ENCODE measurements at places on chromosomes 1 and 21.
A peak's percentile ranks its signal among the peaks of the same experiment; 100 is the strongest.

- H3K27ac ChIP-seq, result peak overlapping the region; percentile 61
- no peak overlapping the region for H3K4me3 ChIP-seq
- peaks cover 40% of the 10 kb centered on the region for H3K36me3 ChIP-seq
- no peak for DNase-seq
- no peaks in the 10 kb centered on the region for H3K27me3 ChIP-seq
Observed at GRCh38 chr1:110234691-110235090, 24.6 kb downstream of the KCNC4 start.

DNA sequence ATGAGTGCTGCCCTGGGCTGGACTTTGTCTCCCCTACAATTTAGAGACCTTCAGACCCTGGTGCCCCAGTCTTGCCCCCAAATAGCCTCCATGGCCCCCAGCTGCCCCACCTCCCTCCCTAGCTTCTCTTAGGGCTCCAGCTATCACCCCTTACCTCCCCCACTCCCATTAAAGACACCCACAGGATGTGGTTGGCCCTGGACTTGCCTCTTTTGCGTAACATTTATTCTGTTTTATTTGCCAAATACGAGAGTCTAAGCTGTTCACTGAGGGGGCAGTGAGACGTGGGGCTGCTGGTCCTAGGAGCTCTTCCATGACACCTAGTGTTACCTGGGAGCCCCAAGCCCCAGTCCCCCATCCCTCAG is 4.5 kb downstream of the ZC3H12A start:
- peaks cover 68% of the 10 kb centered on the region for H3K4me1 ChIP-seq
- peak overlapping the region; percentile 97 for H3K27ac ChIP-seq
- H3K36me3 ChIP-seq, result peaks cover 47% of the 10 kb centered on the region
- peak; percentile 35 for DNase-seq
- peak overlapping the region; percentile 36 for H3K4me3 ChIP-seq

- no peaks in the 10 kb centered on the region for H3K36me3 ChIP-seq
- peak; percentile 65 for DNase-seq
- no peak overlapping the region for H3K27ac ChIP-seq
- peaks cover 3% of the 10 kb centered on the region for H3K27me3 ChIP-seq
Observed at GRCh38 chr1:209585672-209586071, 2.2 kb downstream of the CAMK1G start.

- peak overlapping the region; percentile 18 for H3K27ac ChIP-seq
- H3K36me3 ChIP-seq, result no peaks in the 10 kb centered on the region
- H3K4me1 ChIP-seq, result peaks cover 97% of the 10 kb centered on the region
- H3K4me3 ChIP-seq, result no peak overlapping the region
- peak; percentile 39 for DNase-seq
- H3K27me3 ChIP-seq, result no peaks in the 10 kb centered on the region
Observed at GRCh38 chr1:9319789-9320519, 27.3 kb downstream of the SPSB1 start.

GRCh38 chr21:42215942-42216725 is 2.8 kb upstream of the ABCG1 start:
- no peak overlapping the region for H3K27ac ChIP-seq
- peaks cover 7% of the 10 kb centered on the region for H3K4me1 ChIP-seq
- no peaks in the 10 kb centered on the region for H3K36me3 ChIP-seq
- no peaks in the 10 kb centered on the region for H3K27me3 ChIP-seq

- H3K36me3 ChIP-seq, result no peaks in the 10 kb centered on the region
- DNase-seq, result peak; percentile 70
- H3K4me1 ChIP-seq, result peaks cover 16% of the 10 kb centered on the region
- no peak overlapping the region for H3K27ac ChIP-seq
- no peaks in the 10 kb centered on the region for H3K27me3 ChIP-seq
- H3K4me3 ChIP-seq, result no peak overlapping the region
Observed at GRCh38 chr1:200971955-200972711, 51.4 kb downstream of the KIF21B start.

- DNase-seq, result no peak
- H3K4me3 ChIP-seq, result no peak overlapping the region
- H3K27ac ChIP-seq, result no peak overlapping the region
- no peaks in the 10 kb centered on the region for H3K36me3 ChIP-seq
- no peaks in the 10 kb centered on the region for H3K27me3 ChIP-seq
- H3K4me1 ChIP-seq, result no peaks in the 10 kb centered on the region
Observed at GRCh38 chr21:32007456-32007855, 134.6 kb downstream of the HUNK start.

DNA sequence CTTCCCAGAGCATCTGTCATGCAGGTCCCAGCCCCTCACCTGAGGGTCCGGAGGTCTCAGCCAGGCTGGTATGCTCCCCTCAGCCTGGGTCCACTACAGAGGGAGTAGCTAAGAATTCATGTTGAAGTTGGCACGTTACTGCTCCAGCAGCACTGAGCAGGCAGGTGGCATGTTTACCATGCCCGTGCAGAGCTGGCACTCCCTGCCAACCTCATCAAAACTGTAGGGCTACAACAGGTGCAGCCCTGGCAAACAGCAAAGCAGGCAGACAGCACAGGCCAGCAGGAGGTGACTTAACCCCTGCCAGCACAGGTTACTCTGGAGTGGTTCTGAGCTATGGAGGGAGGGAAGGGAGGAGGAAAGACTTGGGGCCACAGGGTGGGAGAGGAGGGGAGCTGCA is 46.4 kb downstream of the NUAK2 start:
- DNase-seq, result no peak
- H3K36me3 ChIP-seq, result no peaks in the 10 kb centered on the region
- H3K4me1 ChIP-seq, result peaks cover 39% of the 10 kb centered on the region
- H3K27me3 ChIP-seq, result no peaks in the 10 kb centered on the region
- no peak overlapping the region for H3K4me3 ChIP-seq

DNA sequence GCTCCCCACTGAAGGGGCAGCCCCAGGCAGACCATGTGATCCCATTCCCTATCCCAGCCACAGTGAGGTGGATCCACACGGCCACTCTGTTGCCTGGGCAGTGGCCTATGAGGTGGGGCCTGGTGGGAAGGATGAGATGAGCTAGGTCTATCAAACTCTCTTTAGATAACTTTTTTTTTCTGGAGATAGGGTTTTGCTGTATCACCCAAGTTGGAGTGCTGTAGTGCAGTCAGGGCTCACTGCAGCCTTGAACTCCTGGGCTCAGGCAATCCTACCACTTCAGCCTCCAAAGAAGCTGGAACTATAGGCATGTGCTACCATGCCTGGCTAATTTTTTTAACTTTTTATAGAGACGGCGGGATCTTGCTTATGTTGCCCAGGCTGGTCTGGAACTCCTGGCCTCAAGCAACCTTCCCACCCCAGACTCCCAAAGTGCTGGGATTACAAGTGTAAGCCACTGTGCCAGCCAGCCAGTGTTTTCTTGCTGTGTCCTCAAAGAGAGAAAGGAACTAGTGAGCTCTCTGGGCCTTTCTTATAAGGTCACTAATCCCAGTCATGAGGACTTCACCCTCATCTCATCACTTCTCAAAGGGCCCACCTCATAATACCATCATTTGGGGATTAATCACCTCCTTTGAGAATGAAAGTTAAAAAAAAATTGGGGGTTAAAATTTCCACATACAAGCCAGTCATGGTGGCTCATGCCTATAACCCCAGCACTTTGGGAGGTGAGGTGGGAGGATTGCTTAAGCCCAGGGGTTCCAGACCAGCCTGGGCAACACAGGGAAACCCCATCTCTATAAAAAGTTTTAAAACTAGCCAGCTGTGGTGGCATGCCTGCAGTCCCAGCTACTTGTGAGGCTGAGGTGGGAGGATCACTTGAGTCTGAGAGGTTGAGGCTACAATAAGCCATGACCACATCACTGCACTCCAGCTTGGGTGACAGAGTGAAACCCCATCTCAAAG is 36.6 kb downstream of the H3-3A start:
- H3K4me3 ChIP-seq, result no peak overlapping the region
- no peak for DNase-seq
- no peaks in the 10 kb centered on the region for H3K27me3 ChIP-seq
- H3K27ac ChIP-seq, result no peak overlapping the region

GRCh38 chr1:199452627-199453026 is 574.9 kb upstream of the NR5A2 start:
- H3K36me3 ChIP-seq, result no peaks in the 10 kb centered on the region
- DNase-seq, result no peak
- H3K27ac ChIP-seq, result no peak overlapping the region
- no peak overlapping the region for H3K4me3 ChIP-seq

- H3K27me3 ChIP-seq, result no peaks in the 10 kb centered on the region
- no peaks in the 10 kb centered on the region for H3K36me3 ChIP-seq
- H3K4me1 ChIP-seq, result peaks cover 53% of the 10 kb centered on the region
- H3K27ac ChIP-seq, result peak overlapping the region; percentile 91
- peak; percentile 71 for DNase-seq
- H3K4me3 ChIP-seq, result peak overlapping the region; percentile 84
Observed at GRCh38 chr1:48469616-48470480, 2.2 kb downstream of the SPATA6 start.

GRCh38 chr1:168498159-168498631 is 45.6 kb downstream of the XCL2 start:
- no peak overlapping the region for H3K4me3 ChIP-seq
- H3K4me1 ChIP-seq, result peaks cover 33% of the 10 kb centered on the region
- H3K27ac ChIP-seq, result peak overlapping the region; percentile 69
- DNase-seq, result no peak
- H3K36me3 ChIP-seq, result no peaks in the 10 kb centered on the region

- H3K4me1 ChIP-seq, result peaks cover 35% of the 10 kb centered on the region
- no peak for DNase-seq
- no peaks in the 10 kb centered on the region for H3K27me3 ChIP-seq
Observed at GRCh38 chr1:84701376-84701775, 11.1 kb upstream of the SSX2IP start.

GRCh38 chr1:168774241-168774640 is 45.2 kb upstream of the DPT start:
- no peak overlapping the region for H3K27ac ChIP-seq
- no peaks in the 10 kb centered on the region for H3K36me3 ChIP-seq
- peak; percentile 49 for DNase-seq
- no peak overlapping the region for H3K4me3 ChIP-seq
- H3K4me1 ChIP-seq, result no peaks in the 10 kb centered on the region

GRCh38 chr1:22776035-22776613 is 65.5 kb downstream of the EPHB2 start:
- no peaks in the 10 kb centered on the region for H3K36me3 ChIP-seq
- H3K4me1 ChIP-seq, result peaks cover 19% of the 10 kb centered on the region
- H3K27me3 ChIP-seq, result no peaks in the 10 kb centered on the region

- H3K27ac ChIP-seq, result no peak overlapping the region
- no peak overlapping the region for H3K4me3 ChIP-seq
- H3K27me3 ChIP-seq, result no peaks in the 10 kb centered on the region
- H3K4me1 ChIP-seq, result no peaks in the 10 kb centered on the region
Observed at GRCh38 chr1:62841587-62842169, 57.7 kb downstream of the ATG4C start.

DNA sequence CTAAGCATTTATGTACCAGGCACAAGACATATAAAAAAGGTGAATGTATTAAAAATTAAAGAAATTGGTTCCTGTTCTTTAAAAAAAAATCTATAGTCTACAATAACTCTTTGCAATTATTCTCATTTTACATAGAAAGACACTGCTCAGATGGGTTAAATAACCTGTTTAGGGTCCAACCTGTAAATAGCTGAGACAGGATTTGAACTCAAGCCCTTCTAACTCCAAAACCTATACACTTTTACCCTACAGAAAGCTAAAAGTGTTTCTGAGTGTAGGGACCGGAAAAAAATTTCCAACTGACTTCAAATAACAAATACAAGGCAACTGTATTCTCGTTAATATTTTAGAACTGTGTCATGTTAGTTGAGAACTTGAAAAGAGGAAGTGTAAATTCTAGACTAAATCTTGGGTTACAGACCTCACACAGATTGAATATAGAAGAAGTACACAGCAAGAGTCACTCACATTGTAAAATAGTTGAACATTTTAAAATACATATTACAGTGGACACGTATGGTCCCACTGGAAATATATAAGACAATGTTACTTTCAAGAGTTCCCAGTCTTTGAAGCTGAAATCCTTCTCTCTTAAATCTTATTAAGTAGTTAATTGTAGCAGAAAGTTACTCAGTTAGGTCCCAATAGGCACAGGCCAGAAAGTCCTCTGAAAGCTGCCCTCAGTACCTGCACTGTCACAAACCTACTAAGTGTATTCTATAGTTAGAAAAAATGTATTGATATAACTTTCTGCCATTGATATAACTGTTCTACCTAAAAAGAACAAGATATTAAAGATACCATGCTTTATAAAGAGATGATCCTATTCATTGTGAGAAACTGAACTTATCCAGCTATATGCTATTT is 7.3 kb downstream of the EDEM3 start:
- no peak overlapping the region for H3K4me3 ChIP-seq
- DNase-seq, result no peak
- H3K27ac ChIP-seq, result no peak overlapping the region
- H3K4me1 ChIP-seq, result peaks cover 22% of the 10 kb centered on the region
- no peaks in the 10 kb centered on the region for H3K27me3 ChIP-seq

- peaks cover 16% of the 10 kb centered on the region for H3K4me1 ChIP-seq
- H3K36me3 ChIP-seq, result no peaks in the 10 kb centered on the region
Observed at GRCh38 chr1:212607913-212608391, 609 bp upstream of the ATF3 start.

DNA sequence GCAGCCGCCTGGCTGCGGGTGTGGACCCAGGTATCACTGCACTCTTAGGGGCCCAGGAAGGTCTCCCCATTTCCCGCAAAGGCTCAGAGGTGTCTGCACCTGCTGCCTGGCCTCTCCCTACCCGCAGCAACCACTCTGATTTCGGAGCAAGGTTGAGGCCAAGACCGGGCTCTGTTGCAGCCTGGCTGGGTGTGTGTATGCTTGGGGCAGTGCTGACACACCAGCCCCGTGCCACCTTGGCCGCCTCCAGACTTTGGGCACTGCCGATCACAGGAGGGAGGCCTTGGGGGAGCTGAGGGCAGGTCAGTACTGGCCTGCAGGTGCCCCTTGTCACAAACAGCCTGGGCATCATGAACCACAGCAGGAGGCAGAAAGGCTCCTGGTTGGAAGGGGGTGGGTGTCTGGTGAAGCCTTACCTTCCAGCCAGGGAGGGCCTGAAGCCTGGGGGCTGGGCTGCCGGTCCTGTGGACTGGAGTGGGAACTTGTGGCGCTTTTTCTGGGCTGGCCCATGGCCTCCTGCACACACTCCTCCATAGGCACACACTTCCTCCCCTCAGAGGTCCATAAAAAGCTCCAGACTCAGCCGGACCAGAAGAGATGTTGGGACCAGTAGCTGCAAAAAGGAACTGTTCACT is 519.5 kb downstream of the RWDD3 start:
- H3K27me3 ChIP-seq, result no peaks in the 10 kb centered on the region
- H3K4me1 ChIP-seq, result no peaks in the 10 kb centered on the region
- no peak overlapping the region for H3K27ac ChIP-seq

- H3K4me1 ChIP-seq, result no peaks in the 10 kb centered on the region
- no peak for DNase-seq
- H3K27ac ChIP-seq, result no peak overlapping the region
- no peaks in the 10 kb centered on the region for H3K36me3 ChIP-seq
- H3K4me3 ChIP-seq, result no peak overlapping the region
- peaks cover 11% of the 10 kb centered on the region for H3K27me3 ChIP-seq
Observed at GRCh38 chr1:38121231-38121680, 74.7 kb upstream of the POU3F1 start.
